ENCODE measurements at places on chromosomes 1 and 21.

GRCh38 chr1:238152119-238152518 lies 261.4 kb upstream of the ZP4 start:
- no peak for DNase-seq

DNA sequence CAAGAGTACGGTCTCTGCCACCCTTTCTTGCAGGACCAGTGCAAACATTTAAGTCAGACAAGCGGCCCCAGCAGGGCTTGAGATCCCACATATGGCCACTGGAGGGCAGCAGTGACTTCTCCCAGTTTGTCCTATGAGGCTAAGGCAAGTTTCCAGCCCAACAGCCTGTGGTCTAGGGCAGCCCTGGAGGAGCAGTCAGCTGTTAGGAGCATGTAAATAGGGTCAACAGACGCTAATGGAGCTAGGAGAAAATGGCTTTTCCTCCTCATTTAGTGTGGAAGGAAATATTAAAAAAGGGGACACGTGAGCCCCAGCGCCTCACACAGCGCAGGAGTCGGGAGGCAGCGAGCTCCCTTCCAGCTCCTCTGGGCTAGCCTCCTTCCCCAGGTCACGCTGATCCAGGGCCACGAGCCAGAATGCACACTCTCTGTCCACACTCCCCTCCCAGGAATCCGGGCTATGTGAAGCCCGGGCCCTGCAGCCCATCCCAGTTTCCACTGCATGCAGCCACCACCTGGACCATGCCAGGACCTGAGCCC lies 95.6 kb downstream of the LAMC2 start:
- DNase-seq: peak; percentile 48

DNA sequence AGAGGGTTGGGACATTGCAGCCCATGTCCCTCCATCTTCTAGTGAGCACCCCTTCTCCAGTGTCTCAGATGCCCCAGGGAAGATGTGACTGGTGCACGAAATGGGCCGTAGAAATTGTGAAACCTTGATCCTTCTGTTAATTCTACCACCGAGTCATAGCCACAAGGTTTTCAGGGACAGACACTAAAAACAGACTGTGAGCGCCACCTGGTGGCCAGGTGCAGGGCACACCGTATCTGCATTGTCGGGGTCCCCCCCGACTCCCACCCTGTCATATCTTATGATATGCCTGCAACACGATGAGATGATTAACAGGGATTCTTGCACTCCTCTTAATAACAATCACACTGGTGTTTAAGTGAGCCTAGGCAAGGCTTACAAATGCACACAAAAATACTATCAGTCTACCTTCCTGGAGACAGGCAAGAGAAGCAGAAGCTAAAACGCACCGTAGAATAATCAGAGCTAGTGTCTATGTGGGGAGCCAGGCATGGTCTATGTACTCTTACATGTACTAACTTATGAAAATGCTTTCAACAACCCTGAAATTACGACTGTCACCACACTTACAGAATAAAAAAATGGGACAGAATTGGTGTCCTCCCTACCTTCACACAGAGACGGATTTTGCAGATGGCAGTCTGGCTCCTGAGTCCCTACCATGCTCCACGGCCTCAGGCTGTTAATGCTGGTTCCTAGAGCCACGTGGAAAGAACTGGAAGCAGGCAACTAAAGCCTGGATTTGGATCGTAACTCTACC lies 57.9 kb downstream of the FHAD1 start:
- DNase-seq: peak; percentile 33

DNA sequence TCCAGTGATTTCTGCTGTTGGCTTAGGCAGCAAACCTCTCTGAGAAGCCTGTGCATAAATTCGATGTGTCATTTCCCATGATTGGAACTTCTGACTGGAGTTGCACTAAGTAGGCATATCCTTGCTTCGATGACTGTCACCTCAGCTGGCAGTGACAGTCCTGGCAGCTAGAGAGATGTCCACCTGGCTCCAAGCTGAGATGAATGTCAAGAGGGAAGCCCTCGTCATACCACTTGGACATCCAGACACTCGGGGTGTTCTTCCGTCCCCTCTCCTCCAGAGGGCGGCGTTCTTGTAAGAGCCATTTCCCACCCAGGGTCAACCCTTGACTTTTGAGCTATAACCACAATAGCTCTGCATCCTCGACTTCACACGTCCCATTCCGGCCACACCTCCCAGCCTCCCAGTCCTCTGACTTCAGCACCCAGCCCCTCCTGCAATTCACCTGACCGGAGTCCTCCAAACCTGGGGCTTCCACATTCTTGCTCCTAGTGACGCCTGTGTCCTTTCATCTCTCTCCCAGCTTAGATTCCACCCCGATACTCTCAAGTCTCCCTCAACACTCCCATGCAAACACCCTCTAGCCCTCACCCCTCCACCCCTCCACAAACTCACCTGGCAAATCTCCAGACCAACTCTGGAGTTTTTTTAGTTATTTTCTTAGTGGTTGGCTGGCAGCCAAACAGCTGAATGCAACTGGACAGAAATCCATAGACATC lies 17.3 kb downstream of the CA6 start:
- DNase-seq: peak; percentile 63

DNA sequence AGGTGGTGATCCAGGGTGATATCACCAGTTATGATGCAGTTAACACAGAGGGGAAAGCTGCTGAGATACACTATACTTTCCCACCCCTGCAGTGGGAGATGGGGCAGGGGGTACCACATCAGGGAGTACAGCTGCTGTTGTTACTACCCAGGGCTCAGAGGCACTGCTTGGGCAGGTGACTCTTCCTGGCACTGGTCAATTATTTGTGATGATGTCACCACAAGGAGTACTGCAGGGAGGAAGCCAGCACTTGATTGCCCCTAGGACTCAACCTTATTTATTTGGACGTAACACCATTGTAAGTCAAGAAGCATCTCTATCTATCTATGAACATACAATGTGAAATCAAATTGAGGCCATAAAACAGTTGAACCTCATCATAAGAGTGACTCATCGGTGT lies 10.1 kb downstream of the IFNAR1 start:
- DNase-seq: no peak

DNA sequence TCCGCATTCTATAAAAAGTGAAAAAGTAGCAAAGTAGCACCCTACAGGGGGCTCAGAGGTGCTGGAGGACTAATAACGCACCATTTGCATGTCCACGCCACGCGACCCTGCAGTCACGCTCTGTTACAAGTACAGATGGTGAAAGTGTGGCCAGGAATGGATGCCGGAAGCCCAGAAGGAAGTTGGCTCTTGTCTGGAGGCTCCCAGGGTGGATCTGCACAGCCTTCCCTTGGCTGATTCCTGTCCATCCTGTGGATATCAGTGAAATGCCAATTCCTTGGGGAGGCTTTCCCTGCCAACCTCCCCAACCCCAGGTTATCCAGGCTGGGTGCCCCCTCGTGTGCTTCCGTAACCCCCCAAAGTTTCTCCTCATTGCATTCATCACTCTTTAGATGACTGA lies 396.8 kb downstream of the KIF26B start:
- no peak for DNase-seq

DNA sequence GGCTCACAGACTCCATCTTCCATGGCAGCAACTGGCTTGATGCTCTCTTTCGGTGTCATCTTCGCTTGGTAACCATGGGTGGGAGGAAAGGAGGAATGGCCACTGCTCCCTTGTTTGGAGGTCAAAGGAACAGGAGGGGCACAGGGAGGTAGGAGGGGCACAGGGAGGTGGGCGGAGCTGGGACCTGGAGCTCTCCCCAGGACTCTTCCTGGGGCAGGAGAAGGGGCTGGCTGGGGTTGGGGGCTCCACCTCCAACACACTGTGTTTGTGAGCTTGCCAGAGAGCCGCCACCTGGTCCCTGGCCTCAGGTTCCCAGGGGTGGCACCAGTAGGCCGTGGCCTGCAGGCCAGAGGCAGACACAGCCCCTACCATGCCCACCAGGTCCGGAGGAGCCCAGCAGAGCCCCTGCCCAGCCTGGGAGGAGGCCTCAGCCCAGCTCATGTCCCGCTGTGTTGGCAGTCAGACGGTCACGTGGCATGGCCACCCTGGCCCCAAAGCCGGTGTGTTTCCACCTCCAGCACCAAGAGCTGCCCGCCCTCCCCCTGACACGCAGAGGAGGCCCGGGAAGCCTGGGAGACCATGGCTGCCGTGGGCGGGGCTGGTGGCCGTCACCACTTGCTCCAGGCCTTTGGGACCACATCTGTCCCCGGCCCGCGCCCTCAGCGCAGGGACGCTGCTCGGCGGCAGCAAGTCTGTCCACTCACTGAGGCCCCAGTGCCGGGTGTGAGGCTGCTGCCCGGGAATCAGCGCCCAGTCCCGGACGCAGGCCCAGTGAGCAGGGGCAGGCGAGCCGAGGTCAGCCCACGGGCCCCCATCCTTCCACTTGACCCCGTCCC lies 73.9 kb downstream of the MORN1 start:
- DNase-seq: no peak

DNA sequence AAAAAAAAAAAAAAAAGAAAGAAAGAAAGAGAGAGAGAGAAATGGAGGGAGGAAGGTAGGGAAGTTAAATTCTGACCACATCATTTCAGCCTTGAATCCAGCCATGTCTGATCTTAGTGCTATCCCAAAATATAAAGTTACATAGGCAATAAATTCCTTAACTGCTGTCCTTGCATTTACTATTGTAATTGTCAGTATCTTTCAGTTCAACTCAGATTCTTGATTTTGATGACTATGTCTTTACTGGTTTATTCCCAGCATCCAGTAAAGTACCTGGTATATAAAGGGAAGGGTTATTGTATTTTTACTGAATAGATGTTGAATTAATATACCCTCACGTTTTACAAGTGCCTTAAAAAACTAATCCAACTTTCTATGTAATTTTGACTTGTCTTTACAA lies 8.9 kb upstream of the COP1 start:
- DNase-seq: no peak

GRCh38 chr1:218211241-218211640 lies 73.9 kb upstream of the RRP15 start:
- no peak for DNase-seq

GRCh38 chr1:200891774-200892157 lies 2.9 kb upstream of the INAVA start:
- no peak for DNase-seq

GRCh38 chr1:19219451-19219850 lies 9.4 kb upstream of the UBR4 start:
- no peak for DNase-seq

DNA sequence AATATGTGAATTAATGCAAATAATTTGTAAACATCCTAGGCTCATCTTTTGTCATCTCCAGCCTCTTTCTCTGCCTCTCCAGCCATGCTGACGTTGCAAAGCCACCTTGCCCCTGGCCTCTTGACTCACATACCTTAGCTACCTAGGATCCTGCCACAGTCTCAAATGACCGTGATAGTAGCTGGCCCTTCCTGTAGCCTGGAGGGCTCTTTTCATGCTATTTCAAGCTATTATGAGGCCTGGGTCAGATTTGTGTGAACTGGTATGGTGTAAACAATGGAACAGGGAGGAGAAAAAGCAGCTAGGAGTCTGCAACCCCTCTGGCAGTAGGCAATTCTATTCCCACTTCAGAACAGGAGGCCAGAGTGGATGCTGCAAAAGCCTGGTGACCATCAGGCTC lies 337.7 kb downstream of the DISC1 start:
- DNase-seq: no peak

GRCh38 chr1:85585799-85586198 lies 5.2 kb downstream of the CCN1 start:
- DNase-seq: no peak

DNA sequence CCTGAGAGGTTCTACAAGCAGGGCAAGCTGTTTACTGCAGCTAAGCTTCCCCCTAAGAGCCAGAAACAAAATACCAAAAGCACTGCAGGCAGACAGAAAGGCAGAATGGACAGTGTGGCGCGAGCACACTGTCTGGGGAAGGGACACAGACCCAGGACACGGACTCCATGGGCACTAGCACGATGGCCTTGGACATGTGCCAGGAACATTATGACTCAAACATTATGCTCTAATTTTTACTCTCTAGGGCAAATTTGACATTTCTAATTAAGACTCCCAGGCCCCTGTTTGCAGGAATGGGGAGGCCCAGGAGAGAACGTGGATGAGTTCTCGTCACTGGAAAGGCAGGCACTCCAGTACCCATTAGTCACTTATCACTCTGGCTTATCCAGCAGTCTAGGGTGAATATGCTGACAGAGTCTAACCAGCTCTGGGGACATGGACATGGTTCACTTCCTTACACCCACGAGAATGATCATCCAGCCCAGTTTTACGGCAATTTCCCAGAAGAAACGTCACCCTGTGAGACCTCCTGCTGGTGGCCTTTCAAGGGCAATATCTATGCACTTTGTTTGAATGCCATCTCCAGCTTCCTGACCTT lies 45.1 kb downstream of the CAPN8 start:
- DNase-seq: no peak

DNA sequence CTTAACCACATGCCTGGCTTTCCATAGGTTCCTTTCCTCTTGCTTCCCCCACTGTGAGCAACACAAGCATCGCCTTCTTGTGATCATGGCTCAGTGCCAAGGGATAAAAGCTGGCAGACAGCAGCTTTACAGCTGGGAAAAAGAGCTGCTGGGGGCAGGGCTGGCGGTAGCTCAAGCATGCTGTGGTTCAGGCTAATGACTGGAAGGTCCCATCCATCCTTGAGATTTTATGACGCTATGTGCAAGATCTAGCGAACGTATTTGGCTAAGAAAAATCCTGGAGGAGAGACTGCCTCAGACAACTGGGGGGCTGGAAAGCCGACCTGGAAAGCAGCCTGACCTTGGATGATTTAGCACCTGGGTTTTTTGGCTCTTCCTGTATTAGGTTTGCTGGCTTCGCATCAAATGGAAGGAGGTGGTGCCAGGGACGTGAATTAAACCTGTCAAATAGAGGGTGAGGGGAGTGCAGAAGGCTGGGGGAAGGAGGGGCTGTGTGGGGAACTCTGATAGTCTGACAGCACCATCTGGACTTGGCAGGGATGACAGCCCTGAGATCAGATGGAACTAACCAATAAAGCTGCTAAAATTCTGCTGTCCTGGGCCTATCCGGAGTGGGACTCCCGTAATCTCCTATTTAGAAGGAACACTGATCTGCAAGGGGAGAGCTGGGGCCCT lies 34.8 kb downstream of the ZMYND12 start:
- no peak for DNase-seq

- DNase-seq: no peak
Observed at GRCh38 chr1:230262867-230263567, 163.1 kb downstream of the PGBD5 start.

GRCh38 chr1:30662291-30662840 lies 61.0 kb downstream of the MATN1 start:
- no peak for DNase-seq

- no peak for DNase-seq
Observed at GRCh38 chr1:178077917-178078316, 16.0 kb upstream of the RASAL2 start.

- no peak for DNase-seq
Observed at GRCh38 chr1:204134103-204134502, 17.7 kb downstream of the ETNK2 start.

DNA sequence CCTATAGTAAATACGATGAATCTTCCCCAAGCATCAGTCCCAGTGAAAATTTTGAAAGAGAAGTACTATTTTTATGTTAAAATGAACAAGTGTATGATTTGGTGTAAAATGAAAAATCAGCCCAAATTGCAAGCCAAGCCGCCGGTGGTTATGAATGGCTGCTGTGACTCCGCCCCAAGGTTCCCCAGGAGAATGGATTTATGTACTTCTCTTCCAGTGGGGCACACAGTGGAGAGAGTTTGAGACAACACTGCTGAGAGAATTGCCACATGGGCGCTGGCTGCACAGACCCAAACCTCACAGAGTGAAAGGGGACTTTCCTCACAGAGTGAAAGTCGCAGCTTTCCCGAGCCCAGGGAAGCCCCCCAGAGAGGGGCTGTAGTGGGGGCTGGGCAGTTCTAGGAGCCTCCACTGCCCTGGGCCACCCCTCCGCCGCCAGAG lies 24.0 kb downstream of the CDK18 start:
- no peak for DNase-seq
